NCI-H2081 (cell line): ENCODE measurements at places on chromosomes 2 and 18.

DNA sequence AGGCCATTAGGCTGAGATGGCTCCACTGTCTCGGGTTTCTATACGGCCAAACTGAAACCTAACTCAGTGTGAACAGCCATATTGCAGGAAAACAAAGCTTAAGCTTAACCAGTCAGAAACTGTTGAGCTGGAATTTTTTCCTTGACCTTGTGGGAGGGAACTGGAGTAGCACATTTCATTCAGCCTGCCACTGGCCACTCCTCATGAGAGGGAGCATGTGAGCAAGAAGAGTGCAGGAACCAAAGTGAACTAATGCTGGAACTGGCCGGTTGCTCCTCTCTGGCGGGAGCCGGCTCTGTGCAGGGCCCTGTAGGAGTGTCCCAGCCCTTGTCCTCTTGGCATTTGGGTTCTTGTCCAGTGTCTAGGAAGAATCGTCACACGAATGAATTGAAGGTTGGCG is 5.9 kb upstream of the POLE4 start:
- DNase-seq = no peak

DNA sequence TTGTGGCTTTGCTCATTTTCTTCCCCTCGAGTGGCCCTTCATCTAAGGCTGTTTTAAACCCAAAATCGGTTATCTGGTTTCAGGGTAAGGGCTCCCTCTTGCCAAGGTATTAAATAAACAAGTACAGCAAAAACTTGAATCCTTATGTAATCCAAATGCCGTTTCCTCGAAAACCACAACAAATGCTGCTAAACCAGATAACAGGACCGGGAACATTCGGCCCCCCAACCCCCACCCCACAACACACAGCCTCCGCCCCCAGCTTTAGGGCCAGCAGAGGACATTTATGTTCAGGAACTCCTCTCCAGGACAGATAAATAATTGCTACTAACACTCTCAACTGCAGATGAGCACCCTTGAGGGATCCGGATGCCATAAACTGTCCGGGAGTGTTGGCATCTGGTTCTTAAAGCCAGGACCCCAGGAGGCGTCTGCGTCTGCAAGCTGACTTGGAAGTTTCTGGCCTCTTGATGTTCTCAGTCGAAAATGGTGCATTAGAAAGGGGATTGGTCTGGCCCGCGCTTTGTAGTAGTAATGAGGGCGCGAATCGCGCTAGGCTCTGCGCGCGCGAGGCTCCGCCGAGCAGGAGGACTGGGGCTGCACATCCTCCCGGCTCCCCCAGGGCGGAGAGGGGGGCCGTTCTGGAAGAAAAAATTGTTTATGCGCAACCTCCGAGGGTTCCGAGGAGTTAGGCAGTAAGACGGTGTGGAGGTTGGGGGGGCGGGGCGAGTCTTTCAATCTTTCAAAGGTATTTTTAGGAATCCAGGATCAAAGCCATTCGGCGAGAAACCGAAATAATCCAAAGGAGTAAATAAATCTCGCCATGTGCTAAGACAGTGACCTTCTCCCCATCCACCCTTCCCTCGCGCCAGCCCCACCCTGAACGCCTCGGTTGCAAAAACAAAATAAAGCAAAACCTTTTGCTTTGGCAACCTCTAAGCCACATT is 3.9 kb upstream of the ID2 start:
- peak; percentile 75 for DNase-seq

DNA sequence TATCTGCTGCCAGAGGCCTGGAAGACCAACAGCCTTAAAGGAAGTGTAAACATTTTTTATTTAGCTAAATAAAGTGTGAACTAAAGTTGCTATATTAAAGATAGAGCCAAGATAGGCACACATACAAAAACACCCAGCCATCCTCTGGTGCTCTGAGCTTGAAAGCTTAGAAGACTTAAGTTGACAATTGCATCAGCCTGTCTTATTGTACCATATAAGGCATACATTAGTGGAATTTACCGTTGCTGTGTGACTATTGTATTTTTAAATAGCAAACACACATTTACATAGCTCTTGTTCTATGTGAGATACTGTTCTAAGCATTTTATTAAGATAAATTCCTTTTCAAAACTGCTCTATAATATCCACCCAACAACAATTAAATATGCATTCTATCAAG is 736.6 kb upstream of the ZEB2 start:
- DNase-seq = no peak

DNA sequence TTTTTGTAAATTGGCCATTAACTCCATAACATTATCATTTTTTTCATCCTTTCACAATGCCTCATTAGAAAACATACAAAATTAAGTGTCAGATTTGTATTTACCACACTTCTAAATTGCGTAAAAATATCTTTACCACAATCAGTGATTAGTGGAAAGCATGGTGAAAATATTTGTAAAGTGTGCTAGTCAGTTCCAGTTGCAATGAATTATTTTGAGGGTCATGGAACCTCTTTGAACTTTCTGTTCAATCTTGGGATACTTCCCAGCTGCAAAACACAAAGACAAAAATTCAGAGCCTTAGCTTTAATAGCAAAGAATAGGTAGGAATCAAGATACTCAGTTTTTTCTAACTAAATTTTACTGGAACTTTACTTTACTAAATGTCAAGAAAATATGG is 4.0 kb upstream of the COL3A1 start:
- DNase-seq = no peak

- DNase-seq = no peak
These were observed 8.8 kb upstream of the ADI1 start for GRCh38 chr2:3527886-3528785.

DNA sequence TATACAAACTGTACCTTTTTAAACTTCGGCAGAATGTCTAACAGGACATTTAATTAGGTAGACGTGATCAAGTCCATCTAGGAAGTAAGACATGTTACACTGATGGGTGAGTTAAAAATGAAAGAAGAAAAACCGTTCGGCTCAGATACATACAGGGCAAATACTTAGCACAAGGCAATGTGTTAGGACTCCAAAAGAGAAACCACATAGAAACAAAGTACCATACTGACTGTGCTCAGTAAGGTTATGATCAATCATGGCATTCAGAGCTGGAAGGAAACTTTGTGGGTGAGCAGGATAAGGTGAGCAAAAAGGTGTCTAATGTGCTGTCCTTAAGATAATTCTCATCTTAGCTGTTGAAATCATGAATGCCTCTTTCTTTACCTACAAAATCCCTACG is 211.9 kb downstream of the STK39 start:
- no peak for DNase-seq

- DNase-seq = no peak
These were observed 9.9 kb upstream of the EPHA4 start for GRCh38 chr2:221581986-221582385.

DNA sequence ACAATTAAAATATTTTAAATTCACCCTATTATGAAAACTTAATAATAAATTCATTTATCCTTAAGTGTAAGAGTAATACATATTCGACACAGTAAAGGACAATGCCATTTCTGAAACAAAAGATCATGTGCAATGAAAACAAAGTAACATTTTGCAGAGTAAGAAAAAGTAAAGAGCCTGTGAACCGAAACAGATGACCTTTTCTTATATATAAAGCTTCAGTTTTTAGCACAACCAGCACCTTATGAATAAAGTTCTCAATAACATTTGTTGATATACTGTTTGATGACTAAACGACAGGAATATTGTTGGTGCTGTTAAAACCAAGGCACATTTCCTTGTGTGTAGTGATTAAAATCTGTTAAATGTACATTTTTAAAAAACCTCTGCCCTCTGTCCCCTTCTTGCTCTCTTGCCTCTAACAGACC is 1.5 kb downstream of the PELI1 start:
- no peak for DNase-seq

GRCh38 chr2:147789287-147789686 is 55.5 kb upstream of the ACVR2A start:
- DNase-seq = no peak

DNA sequence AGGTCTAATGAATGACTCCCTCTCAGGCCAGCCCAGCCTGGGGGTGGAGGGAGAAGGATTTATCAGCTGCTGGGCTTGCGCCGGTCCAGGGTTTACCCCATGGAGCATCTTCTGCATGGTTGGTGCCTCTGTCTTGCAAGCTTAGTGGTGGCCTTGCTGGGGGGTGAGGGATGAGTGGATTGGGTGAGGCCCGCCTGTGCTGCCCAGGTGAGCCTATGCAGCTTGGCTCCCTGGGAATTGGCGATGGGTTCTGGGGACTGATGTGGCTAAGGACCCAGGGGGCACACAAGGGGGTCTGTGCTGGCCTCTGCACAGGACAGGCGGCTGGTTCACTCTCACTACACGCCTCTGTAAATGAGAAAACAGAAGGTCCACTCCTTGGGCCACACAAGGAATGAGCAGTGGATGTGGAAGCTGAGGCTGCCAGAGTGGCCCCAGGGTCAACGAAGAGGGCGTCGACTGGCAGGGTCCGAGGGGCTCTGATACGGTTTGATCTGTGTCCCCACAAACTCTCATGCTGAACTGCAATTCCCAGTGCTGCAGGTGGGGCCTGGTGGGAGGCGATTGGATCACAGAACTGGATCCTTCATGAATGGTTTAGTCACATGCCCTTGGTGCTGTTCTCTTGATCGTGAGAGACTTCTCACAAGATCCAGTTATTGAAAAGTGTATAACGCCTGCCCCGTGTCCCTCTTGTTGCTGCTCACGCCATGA is 151.6 kb upstream of the HDAC4 start:
- no peak for DNase-seq

- DNase-seq = no peak
These were observed 123.2 kb downstream of the KCNS3 start for GRCh38 chr2:18001671-18002070.

DNA sequence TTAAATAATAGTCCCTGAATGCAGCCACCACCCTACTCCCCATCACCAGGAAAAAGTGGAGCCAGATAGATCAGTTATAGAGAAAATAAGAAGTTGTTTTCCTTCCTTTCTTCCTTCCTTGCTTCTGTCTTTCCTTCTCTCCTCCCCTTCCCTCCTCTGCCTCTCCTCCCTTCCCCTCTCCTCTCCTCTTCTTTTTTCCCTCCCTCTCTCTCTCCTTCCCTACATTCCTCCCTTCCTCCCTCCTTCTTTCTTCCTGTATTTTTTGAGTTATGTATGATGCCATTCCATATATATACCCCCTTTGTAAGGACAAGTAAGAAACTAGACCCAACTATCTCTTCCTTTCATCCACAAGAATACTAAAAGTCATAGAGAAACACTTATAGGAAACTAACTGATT is 265.7 kb downstream of the AGPS start:
- DNase-seq = no peak
